ENCODE measurements at places on chromosomes 16 and 17. TPM values are rescaled to one million over a fixed set of nuclear protein-coding genes. Genes with fewer than 3 reads are reported as not detected.

GRCh38 chr17:66509926-66510325 is 207.5 kb downstream of the PRKCA start:
- no peak for DNase-seq

DNA sequence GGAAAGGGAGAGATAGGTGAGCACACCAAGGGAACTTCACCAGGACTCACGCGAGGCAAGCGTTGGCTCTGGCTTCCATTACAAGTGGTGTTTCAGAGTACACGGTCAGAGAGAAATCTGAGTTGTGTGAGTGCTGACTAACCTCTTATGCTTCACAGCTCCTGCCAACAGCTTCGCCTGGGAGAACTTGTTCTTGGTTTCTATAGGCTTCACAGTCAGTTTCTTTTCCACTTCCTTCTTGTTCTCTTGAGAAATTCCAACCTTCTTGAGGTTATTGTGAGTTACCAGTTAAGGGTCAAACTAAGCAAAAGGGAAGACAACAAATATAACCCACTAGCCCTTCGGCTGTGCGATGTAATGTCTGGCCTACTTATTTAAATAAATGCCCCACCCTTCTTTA is 18.9 kb downstream of the PSME3IP1 start:
- DNase-seq: no peak

- peak; percentile 75 for DNase-seq
These were observed 21.1 kb upstream of the TFAP4 start for GRCh38 chr16:4293822-4294457.

DNA sequence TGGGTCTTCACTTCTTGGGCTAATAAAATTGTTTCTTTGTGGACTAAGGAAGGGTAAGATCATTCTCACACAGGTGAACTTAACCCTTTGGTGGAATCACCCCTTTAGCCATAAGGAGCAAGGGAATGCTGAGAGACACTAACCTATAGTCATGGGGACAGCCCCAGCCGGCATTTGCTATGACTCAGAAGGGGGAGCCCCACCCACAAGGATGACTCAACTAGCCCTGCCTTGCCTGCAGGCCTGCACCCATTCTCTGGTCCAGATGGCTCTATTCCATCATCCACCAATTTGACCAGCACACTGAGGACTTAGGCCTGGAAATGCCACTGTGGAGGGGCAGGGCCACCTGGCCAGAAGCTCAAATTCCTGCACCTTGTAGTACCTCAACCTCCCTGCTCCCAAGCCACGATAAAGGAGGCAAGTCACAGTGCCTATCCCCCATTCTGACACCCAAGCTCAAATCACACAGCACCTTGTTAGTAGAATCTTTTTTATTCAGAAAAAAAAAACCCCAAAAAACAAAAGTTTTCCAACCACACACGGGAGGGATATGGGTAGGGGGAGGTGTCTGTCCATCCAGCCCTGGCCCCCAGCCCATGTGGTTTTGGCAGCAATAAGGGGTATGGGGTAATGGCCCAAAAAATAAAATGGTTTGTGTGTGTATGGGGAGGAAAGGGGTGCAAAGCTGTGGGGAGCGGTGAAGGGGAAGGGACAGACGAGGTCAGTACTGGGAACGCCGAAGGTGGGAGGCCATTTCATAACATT is 3.0 kb downstream of the PFN1 start:
- peak; percentile 75 for DNase-seq

- peak; percentile 54 for DNase-seq
These were observed 75.1 kb downstream of the METRNL start for GRCh38 chr17:83154311-83155127.

DNA sequence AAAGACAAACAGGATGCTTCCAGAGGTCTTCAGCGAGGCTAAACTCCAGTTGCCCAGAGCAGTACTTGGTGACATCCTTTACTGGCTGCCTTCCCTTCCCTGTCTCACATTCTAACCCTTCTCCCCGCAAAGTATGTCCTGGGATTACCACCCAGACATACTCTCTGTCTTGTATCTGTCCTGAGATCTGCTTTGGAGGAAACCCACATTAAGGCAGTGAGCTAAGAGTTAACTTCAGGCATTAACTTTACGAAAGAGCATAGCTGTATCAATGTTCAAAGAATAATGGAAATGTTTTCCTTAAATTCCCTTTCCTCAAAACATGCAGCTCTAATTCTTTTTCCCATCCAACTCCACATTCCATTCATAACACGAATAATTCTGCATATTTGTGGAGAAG is 385.2 kb downstream of the NPIPA8 start:
- no peak for DNase-seq

DNA sequence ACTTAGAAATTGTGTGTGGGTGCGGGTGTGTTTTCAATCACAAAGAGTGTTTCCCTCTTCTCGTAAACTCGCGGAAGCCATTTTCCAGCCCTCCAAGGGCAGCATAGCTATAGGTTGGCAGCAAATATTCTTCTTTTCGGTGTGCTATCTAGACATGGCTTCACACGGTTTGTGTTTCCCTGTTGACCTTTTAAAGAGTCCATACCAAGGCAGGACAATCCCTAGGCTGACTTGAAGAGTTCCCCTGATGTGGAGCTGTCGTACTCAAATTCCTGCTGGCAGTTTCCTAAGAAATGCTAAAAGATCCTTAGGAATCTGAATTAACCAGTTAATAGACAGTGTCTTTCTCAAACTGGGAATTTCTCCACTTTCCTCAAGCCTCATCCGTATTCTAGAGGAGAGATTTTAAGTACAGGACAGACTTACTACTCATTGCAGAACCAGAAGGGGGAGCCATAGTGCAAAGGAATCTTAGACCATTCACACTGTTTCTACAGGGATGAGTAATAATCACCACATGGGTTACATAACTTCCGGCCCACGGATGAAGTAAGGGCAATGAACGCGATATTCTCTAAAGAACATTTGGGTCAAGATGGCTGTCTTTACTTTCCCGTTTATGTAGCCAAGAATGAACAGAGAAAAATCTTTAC is 288.6 kb upstream of the ELAC2 start:
- DNase-seq: no peak

- no peak for DNase-seq
These were observed 5.8 kb upstream of the SPIRE2 start for GRCh38 chr16:89822188-89823086.

- DNase-seq: no peak
These were observed 8.9 kb downstream of the TRIM47 start for GRCh38 chr17:75869282-75870141.

DNA sequence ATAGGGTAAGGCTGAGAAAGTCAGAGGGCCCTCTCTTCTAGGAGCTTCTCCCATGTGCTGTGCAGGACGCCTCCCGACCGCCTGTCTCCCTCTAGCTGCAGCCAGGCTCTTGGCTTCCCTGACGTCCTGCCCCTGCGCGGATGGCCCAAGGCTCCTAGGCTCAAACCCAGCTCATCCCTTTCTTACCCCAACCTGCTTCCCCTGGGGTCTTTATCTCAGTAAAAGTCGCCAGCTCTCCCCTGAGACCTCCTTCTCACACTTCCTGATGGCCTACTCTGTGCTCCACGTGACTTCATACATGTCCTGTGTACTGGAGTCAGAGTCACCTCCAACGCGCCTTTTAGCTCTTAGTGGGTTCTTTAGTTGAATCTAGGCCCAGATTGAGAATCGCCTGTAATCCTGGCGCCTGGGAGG is 1.1 kb upstream of the ZNF747 start:
- DNase-seq: peak; percentile 86

DNA sequence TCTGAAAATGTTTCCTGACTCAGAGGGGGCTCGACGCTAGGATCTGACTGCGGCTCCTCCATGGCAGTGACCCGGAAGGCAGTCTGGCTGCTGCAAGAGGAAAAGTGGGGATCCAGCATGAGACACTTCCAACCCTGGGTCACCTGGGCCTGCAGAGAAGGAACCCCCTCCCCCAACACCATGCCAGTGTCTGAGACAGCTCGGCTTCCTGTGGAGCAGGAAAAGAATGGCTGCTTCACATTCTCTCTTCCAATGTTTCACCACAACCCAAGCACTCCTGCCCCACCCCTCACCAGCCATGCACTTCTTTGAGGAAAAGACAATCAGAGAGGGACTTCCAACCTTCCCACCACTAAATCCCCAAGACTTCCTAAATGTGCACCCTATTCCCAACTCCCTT is 10.8 kb downstream of the TP53 start:
- DNase-seq: no peak

GRCh38 chr17:75091855-75092327 is 4.1 kb downstream of the SLC16A5 start:
- DNase-seq: no peak

- no peak for DNase-seq
These were observed 13.1 kb downstream of the ABCA9 start for GRCh38 chr17:69047368-69048263.

DNA sequence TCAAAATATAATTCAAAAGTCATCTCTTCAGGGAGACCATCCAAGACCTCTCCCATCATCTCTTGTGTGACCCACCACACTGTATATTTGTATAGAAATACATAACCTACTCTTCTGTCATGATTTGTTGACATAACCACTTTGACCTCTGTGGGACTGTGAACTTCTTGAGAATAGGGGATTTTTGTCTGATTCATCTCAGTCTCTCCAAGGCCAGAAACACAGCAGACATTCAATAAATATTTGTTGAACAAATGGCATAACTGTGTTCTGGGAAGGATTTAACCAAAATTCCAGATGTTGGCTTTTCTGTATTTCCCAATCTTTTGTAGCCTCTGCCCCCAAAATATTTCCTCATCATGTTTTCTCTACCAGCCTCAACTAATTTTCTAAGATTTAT is 169.7 kb downstream of the CDH11 start:
- no peak for DNase-seq

DNA sequence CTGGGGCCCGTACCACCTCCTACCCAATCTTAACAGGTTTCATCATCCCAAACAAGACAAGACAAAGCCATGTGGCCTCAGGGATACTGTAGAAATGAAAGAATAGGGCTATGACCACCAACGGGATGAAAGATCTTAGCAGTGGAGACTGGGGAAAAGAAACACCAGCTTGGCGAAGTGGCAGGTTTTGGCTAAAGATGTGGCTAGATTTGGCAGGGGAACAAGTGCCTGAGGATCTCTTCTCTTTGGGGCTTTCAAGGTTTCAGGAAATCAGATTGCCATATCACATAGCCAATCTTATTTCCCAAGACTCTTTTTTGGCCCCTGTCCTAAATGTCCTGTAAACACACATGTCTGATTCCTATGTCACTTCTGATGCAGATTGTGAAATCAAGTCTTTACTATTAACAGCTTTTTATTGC is 6.9 kb downstream of the KRT24 start:
- DNase-seq: no peak

DNA sequence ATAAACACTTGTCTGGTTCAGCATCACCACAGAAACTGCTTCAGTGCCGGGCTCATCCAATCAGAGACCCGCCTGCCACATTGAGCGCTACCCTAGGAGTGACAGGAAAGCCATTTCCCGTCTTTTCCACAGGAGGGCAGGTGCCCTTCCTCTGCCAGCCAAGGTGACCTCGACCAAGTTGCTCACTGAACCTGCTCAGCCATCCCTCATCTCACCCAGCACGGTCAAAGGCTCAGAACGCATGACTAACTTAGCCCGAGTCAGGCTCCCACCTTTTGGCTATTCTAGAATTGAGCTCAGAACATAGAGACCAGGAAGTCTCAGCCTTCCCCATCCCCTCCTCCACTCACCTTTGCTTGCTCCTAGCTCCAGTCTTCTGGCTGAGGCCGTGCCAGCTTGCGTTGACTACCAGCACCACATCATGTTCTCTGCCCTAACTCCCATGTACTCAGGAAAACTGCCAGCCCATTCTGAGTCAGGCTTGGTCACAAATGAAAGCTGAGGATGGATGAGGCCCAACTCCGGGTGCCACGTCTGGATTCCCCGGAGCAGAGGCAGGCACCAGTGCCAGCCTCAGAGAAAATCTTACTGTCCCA is 15.6 kb downstream of the MRPS23 start:
- no peak for DNase-seq

DNA sequence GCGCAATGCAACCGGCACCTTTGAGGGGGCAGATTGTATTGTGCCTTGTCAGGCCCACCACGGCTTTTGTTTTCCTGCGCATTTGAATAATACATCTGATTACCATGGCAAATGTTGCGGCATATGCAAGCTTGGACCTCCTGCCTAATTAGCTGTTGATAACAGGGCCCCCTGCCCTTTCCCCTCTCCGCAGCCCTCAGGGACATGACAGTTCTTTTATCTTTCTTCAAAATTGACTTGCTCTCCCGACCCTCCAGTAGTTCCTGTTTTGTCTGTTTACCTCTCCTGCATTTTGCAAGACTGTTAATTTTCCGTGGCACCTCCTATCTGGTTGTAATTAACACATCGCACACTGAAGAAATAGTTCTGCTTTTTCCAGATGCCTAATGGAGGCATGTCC is 86.8 kb downstream of the RBFOX1 start:
- no peak for DNase-seq

DNA sequence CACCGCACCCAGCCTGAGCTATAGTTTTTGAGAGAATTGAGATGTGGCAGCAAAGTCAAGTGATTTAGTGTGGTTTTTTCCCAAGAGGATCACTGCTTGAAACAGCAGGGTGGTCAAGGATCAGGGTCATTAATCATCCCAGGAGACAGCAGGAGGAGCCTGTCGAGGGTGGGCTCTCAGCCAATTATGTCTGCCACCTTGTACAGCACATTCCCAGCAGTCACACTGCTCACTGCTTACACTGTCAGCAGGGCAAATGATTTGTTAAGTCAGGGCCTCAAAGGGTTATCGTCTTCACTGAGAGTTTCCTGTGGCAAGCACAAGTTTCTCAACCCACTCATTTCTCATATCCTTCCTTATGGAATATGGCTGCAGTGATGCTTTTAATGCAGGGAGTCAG is 13.2 kb downstream of the B3GNT9 start:
- no peak for DNase-seq

DNA sequence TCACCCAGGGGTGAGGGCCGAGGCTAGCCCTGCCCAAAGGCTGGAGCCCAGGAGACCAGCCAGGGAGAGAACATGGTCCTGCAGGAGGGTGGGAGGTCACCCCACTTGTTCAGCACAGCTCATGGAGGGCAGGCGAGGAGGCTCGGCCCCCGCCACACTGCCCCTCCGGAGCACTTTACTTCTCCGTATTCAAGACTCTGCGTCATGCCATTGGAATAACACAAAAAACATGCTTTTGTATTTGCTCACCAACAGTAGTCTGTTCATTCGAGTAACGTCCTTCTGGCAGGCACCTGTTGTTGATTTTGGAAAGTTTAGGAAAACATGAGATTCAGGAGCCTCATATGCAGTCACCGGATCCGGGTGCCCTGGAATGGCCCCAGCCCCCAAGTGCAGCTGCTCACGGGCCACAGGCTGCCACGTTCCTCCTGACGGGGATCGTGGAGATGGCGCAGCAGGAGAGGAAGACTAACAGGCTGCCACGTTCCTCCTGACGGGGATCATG is 81.1 kb upstream of the DNAH17 start:
- DNase-seq: peak; percentile 44

The NPIPB8 gene
- 2.8 TPM for total RNA-seq

The SDR42E1 gene
- 6.5 TPM for total RNA-seq

The PNMT gene
- total RNA-seq: 4.3 TPM

The BOLA2B gene
- 59.3 TPM for total RNA-seq

The NPB gene
- total RNA-seq: 0.55 TPM

The PIK3R6 gene
- 2.7 TPM for total RNA-seq

The KRTAP16-1 gene
- total RNA-seq: not detected

The GUCY2D gene
- total RNA-seq: 2.6 TPM

The GAS7 gene
- total RNA-seq: 50.6 TPM

The EIF3CL gene
- total RNA-seq: 25.2 TPM

The C16orf92 gene
- not detected for total RNA-seq

The RAMP2 gene
- total RNA-seq: 114 TPM

The PHOSPHO1 gene
- total RNA-seq: 1.7 TPM

The OR1F1 gene
- not detected for total RNA-seq

The TMEM11 gene
- total RNA-seq: 24.2 TPM

The NPIPA5 gene
- 12.0 TPM for total RNA-seq

The SYNGR2 gene
- total RNA-seq: 206 TPM
